ENCODE measurements at places on chromosomes 11 and 22.
A peak's percentile ranks its signal among the peaks of the same experiment; 100 is the strongest.

- no peak for DNase-seq
Measured at GRCh38 chr22:36580371-36580770, 51.4 kb upstream of the EIF3D start.

DNA sequence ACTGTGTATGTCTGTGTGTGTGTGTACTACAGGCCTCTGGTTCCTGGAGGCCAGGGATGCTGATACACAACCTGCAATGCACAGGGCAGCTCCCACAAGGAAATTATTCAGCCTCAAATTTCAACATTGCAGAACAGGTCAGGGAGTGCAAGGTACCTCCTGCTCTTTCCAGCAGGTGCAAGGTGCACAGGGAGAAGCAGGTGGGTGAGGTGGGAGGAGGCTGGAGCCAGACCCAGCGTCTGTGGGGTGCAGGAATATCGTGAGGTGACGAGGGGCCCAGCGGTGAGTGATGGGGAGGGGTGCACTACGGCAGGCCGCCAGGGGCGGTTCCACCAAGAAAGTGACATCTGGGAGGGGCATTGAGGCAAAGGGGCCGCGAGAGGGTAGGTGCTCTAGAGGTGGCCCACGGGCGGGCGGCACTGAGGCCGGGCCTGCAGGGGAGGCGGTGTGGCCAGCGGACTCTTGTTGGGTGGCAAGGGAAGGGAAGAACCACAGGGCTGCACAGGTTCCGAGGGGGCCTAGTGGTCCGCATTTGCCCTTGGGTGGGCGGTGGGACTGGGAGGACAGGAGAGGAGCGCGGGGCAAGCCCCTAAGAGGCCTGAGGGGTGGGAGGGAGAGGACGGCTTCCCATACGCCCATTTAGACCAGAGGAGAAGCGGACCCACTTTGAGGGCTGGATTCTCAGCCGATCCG lies 21.6 kb downstream of the DGCR6L start:
- DNase-seq: no peak

- DNase-seq: no peak
Measured at GRCh38 chr22:41234815-41235695, 5.7 kb downstream of the CHADL start.

GRCh38 chr11:32549611-32550187 lies 33.9 kb upstream of the EIF3M start:
- no peak for DNase-seq

- no peak for DNase-seq
Measured at GRCh38 chr11:15629690-15630321, 515.1 kb downstream of the INSC start.

GRCh38 chr11:44008088-44008501 lies 39.7 kb upstream of the ACCSL start:
- DNase-seq: no peak

DNA sequence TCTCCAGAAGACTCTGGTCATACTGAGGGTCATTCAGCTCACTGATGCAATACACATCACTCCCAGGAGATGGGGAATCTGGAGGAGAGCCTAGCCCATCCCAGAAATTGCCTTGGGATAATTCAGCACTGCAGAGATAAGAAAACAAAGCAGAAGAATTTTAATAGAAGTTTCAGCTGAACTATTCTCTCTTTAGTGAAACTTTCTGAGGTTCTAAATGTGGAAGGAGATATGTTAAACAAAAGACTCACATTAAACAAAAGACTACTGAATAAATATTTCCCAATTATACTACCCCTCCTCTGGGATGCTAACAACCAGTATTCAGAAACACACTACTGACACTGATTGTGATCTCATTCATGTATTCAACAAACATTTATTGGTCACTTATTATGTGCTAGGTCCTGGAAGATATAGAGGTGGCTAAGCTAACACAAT lies 47.8 kb downstream of the C2CD3 start:
- DNase-seq: no peak

GRCh38 chr11:65213322-65214211 lies 31.8 kb downstream of the CAPN1 start:
- peak; percentile 37 for DNase-seq

- DNase-seq: no peak
Measured at GRCh38 chr11:11581481-11581880, 40.3 kb downstream of the GALNT18 start.

DNA sequence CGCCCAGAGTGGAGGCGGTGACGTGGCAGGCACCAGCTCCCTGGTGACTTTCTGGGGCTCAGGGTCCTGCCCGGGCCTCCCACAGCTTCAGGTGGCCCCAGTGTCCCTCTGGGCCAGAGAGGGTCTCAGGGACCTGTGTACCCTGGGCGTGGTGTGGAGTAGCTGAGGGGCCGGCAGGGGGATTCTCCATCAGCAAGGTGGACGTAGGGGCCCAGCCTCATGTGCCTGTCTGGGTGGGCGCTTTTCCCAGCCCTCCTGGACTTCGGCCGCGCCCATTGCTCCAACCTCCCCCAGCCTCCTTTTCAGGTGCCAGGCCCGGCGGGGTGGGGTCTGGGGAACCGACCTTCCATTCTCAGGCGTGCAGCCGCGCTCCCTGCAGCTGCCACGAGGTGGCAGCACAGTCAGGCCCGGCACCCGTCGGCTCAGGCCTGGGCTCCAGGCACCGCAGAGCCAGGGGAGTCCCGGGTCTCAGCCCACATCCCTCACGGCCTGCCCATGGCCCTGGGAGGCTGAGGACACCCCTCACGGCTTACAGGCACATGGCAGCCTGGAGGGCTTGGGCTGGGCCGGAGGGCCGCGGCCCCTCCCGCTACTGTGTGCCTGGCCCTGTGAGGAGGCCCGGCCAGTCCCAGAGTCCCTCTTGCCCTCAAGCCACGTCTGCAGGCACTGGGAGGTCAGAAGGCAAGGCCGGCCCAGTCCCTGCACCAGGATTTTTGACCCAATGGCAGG lies 19.9 kb upstream of the MUC5B start:
- peak; percentile 62 for DNase-seq

DNA sequence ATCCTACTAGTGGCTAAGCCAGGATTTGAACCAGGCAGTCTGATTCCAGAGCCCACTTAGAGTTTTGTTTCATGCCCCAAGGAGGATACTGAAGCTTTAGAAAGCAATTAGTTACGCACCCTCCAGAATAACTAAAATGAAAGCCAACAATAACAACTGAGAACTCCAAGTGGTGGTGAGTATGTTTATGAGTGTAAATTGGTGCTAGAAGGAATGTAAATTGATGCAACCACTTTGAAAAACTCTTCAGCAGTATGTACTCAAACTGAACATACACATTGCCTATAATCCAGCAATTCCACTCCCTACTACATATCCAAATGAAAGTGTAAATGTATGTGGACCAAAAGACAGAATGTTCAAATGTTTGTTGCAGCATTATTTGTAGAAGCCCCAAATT lies 6.7 kb upstream of the ARL14EP start:
- no peak for DNase-seq

- no peak for DNase-seq
Measured at GRCh38 chr22:41429232-41429950, 17.2 kb downstream of the TOB2 start.

- DNase-seq: no peak
Measured at GRCh38 chr22:39510529-39511149, 8.5 kb downstream of the MIEF1 start.

DNA sequence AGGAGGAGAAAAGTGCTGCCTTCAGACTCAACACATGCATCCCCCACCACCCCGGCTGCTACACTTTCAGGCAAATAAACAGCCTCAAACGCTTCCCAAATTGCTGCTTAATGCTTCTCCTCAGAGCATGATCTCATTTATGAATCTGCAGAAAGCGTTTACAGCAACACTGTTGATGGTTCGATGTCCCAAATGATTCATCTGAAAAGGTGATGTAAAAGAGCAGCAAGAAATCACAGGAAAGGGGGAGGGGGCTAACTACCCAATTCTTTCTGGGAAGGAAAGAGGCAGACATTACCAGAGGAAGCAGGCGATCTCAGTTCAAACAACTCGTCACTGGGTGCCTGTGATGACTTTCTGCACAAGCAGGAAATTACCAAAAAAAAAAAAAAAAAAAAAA lies 119.6 kb downstream of the TENM4 start:
- DNase-seq: no peak

- no peak for DNase-seq
Measured at GRCh38 chr11:74397501-74398243, 561 bp downstream of the PGM2L1 start.

- no peak for DNase-seq
Measured at GRCh38 chr11:121590772-121591404, 138.1 kb upstream of the SORL1-AS1 start.

GRCh38 chr11:35363854-35364780 lies 55.2 kb downstream of the SLC1A2 start:
- peak; percentile 85 for DNase-seq

GRCh38 chr22:17968126-17968525 lies 56.2 kb downstream of the MICAL3 start:
- no peak for DNase-seq

- no peak for DNase-seq
Measured at GRCh38 chr11:18144243-18144642, 11.9 kb downstream of the MRGPRX3 start.

GRCh38 chr22:22520667-22521602 lies 865 bp upstream of the ZNF280A start:
- no peak for DNase-seq

DNA sequence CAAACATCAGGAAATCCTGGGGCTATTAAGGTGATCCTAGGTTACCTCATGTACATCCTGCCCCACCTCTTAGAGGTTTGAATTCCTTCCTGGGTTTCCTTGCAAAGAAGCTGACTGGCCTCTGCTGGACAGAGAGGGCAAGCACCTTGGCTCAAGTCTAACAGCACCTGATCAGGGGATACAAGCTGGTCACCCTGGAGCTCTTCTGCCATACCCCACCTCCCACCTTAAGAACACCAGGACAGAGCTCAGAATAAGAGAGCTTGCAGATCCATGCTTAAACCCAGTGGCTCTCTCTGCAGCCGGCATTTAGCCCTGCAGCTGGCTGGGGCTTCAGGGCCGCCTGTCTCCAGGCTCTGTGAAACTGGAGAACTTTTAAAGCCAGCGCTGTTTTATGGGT lies 386.6 kb upstream of the NARS2 start:
- DNase-seq: no peak

- no peak for DNase-seq
Measured at GRCh38 chr11:35623621-35624168, 5.4 kb downstream of the FJX1 start.

DNA sequence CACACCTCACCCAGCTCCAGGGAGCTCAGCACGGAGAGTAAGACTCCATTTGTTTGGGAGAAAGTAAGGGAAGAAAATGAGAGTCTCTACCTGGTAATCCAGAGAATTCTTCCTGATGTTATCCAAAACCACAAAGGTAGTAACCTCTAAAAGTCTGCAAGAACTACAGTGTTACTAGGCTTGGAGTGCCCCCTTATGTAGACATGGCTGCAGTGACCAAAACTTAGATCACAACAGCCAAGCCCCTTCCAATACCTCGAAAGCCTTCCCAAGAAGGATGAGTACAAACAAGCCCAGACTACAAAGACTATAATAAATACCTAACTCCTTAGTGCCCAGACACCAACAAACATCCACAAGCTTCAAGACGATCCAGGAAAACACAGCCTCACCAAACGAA lies 4.9 kb downstream of the UBE2L6 start:
- no peak for DNase-seq

DNA sequence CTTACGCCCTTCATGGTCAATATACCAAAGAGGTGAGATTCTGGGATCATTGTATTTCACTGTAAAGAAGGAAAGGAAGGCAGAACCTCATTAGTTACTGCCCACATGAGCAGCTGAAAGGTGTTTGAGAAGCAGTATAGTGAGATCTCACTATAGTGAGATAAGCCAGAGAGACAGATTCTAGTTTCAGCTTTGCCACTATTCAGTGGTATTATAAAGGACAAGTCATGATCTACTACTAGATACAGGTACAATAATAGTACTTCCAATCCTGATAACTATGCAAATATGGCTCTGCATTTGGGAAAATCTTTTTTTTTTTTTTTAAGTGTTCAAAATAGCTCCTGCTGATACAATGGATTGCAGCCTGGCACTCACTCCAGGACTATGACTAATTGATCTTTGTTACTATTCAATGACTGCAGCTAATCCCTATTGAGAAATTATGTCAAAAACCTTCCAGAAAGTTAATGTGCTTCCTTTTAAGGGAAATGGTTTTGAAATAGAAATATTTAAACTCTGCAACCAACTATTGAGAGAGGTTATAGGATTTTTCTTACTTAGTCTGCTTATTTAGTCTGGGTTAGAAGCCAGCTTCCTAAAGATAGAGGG lies 8.3 kb upstream of the DLAT start:
- DNase-seq: no peak

- DNase-seq: no peak
Measured at GRCh38 chr11:19116276-19116970, 545 bp upstream of the ZDHHC13 start.

DNA sequence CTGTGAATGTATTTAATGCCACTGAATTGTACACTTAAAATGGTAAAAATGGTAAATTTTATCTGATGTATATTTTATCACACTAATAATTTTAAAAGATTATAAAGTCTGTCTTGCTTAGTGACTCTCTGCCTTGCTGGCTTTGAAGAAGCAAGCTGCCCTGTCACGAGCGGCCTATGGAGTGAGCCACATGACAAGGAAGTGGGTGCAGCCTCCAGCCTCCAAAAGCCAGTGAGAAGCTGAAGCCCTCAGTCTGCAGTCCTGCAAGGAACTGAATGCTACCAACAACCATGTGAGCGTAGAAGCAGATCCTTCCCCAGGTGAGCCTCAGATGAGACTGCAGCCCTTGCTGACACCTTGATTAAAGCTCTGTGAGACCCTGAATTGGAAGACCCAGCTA lies 20.0 kb downstream of the C11orf24 start:
- DNase-seq: no peak

- no peak for DNase-seq
Measured at GRCh38 chr11:96230686-96231085, 112.3 kb downstream of the MAML2 start.

- DNase-seq: no peak
Measured at GRCh38 chr11:134001088-134001487, 44.3 kb upstream of the IGSF9B start.

GRCh38 chr11:69981119-69981784 lies 96.9 kb upstream of the ANO1 start:
- no peak for DNase-seq

GRCh38 chr11:37558619-37559210 lies 960.7 kb upstream of the RAG2 start:
- no peak for DNase-seq

Measured in breast epithelium (tissue), 4 donors.